ENCODE measurements at places on chromosomes 7 and 10.

DNA sequence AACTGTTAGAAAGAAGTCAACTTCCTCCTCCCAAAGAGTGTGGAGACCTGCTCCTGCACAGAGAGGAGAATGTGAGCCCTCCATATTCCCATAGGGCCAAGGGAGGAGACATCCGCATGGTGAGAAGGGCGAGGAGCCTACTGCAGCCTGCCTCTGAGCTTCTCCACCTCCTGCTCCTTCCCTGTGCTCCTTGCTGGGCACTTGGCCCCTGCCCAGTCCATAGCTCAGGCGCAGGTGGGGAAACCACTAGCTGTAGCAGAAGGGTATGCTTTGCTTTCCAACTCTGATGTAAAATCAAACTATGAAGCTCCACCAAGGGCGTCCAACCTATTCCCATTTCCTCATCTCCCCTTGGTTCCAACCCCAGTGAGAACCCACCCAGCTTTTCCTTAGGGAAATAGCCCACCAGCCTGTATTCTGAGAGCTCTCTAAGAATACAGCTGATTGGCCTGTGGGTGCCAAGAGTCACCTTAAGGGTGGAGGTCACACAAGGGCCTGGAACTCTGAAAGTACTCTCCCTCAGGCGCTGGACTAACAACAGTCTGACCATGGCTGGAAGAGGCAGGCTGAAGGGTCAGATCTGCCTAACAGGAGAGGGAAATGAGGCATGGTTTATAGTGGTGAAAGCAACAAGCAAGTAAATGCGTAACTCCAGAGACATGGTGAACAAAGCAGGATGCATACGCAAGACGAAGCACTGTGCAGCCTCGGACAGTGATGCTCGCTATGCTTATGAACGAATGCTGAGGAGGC, 13.9 kb downstream of the ZNF488 start:
- no peak for DNase-seq

GRCh38 chr10:86585037-86585929, 63.7 kb upstream of the WAPL start:
- DNase-seq: peak; percentile 38

GRCh38 chr10:46310143-46310514, 23.3 kb downstream of the ANTXRL start:
- DNase-seq: no peak

DNA sequence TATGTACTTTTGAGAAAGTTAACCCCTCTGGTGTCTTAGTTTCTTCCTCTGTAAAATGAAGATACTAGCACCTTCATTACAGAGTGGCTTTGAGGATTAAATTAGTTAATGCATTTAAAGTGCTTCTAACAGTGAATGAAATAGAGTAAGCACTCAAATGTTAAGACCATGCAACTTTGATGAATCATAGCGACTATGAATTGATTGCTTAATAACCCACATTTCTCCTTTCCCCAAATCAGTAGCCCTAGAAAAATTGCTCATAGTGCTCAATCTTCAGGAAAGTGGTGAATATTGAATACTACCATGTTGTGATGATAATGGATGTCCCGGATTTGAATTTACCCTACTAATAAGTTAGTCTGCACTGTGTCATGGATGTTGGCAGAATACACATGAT, 48.1 kb downstream of the CD36 start:
- no peak for DNase-seq

- no peak for DNase-seq
These were observed 1.4 kb downstream of the EPHB4 start for GRCh38 chr7:100825751-100826513.

DNA sequence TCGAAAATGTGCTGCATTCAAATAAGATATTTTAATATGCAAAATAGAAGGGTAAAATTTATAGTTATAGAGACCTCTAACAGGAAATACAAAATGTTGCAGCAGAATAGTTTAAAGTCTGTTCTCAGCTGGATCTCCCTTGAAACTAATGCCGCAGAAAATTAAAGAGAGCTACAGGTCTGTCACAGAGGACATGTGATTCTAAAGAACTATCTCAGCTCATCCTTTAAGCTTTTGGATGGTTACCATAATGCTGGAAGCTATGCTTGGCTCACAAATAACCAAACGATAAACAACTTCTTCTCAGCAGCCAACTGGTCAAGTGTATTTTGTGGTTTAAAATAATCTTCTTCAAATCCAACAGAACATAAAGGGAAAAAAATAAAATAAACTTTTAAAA, 353.0 kb downstream of the PARD3 start:
- no peak for DNase-seq

GRCh38 chr7:112668561-112668960, 121.6 kb downstream of the TMEM168 start:
- no peak for DNase-seq

DNA sequence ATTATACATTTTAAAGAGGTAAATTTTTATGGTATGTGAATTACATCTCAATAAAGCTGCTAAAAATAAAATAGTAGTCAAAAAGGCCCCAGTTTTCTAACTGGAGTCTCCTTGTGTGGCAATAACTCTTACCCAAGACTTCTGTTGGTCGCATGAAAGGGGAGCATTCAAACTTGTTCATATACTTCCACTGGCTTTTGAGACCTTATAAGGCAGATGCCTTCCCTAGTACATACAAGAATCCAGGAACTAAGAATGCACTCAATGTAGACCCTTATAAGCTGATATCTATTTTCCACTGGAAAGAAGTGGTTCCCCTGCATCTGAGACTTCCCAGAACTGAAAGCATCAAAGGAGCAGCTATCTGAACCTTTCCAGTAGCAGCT, 13.0 kb downstream of the BCAP29 start:
- DNase-seq: no peak

DNA sequence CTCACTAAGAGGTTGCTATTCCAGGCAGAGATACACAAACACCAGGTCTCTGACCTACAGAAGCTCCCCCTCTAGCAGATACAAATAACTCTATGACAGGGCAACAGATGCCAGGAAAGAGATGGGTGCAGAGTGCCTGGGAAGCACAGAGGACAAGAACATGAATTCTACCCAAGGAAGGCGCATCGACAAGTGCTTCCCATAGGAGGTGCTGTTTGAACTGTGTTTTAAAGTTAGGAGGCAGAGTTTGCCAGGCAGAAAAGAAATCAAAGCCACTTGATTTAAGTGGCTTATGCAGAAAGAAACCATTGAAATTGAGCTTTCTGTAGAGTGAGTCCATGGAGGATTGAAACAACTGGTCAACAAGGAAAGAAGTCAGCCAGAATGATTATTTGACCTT, 35.3 kb upstream of the EGR2 start:
- no peak for DNase-seq

DNA sequence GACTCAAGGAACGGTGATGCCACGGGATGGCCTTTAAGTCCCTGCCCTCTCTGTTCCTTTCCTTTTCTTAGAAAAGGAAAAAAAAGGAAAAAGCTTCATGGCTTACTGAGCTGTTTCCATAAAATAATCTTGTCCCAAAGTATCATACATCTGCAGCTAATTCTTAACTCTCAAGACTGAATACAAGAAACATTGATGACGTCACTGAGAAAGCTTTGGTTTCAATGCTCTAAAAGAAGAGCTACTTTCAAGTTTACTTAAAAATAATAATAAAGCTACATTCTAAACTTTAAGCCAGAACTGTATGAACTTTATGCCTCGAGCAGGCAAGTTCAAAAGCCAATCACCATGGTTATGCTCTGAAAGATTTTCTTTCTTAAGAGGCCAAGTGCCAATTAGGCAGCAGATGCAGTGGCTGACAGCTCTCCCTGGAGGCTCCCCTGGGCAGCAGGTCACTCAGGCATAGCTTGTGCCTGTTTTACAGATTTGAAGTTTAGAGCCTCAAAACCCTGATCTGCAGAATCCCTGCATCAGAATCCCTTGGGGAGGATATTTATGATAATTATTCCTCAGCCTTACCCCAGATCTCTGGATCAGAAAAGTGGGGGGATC, 165.0 kb downstream of the CHN2 start:
- DNase-seq: no peak

- DNase-seq: no peak
These were observed 40.9 kb downstream of the GBF1 start for GRCh38 chr10:102286216-102286615.

- DNase-seq: no peak
These were observed 70.5 kb upstream of the COL13A1 start for GRCh38 chr10:69731184-69731583.

DNA sequence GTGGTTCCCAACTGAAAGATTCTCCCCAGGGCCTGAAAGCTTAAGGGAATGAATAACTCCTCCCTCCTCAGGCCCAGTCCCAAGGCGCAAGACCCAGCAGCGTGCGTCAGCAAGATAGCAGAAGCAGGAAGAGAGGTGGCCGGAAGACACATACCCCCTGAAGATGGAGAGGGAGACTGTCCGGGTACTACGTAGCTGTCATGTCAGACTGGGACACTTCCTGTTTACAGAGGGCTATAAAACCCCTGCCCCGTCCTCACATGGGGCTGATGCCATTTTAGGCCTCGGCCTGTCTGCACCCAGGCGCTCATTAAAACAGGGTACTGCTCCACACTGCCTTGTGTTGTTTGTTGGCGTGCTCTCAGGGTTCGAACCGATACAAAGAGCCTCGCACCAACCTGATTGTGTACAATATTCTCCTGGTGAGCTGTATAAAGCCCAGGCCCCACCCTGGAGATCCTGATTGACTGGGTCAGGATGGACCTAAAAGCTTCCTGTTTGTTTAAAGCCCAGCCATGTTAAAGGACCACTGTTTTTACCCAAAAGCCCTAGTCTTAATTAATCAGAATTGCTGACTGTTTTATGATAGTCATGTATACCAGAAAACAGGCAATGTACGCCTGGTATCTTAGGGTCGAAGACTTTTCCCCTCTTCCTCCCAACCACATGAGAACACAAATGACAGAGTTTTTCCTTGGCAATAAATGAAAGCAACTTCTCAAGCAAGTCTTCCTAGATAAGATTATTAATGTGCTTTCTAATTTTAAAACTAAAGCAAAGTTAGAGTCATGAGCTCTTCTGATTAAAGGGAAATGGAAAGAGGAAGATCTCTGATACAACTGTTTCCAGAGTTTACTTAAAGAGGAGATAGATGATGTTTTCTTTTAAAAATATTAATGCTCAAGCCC, 251.5 kb downstream of the DOCK4 start:
- no peak for DNase-seq

DNA sequence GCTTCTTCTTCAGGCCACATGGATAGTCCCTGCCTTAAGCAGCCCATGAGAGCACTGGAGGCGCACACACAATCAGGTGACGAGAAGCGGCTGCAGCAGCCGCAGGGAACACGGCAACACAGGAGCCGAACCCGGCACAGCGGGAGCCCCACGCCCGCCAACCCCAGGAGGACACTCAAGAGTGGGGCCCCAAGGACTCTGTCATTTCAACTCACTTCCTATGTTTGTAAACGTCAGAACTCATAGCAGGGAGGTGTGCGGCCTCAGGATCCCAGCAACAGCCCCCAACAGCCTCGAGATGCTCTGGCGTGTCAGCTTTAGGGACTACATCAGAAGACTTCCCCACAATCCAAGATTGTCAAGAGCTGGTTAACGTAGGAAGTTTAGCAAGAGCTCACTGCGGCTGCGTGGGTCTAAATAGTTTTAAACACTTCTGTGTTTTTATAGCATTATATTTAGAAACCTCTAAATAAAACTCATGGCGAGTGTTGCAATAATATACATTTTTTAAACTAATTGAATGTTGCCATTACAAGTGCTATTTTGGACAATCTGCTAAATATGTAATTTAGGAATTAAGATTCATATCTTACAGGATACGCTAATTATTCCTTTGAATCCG, 123.4 kb downstream of the MAD1L1 start:
- DNase-seq: no peak

DNA sequence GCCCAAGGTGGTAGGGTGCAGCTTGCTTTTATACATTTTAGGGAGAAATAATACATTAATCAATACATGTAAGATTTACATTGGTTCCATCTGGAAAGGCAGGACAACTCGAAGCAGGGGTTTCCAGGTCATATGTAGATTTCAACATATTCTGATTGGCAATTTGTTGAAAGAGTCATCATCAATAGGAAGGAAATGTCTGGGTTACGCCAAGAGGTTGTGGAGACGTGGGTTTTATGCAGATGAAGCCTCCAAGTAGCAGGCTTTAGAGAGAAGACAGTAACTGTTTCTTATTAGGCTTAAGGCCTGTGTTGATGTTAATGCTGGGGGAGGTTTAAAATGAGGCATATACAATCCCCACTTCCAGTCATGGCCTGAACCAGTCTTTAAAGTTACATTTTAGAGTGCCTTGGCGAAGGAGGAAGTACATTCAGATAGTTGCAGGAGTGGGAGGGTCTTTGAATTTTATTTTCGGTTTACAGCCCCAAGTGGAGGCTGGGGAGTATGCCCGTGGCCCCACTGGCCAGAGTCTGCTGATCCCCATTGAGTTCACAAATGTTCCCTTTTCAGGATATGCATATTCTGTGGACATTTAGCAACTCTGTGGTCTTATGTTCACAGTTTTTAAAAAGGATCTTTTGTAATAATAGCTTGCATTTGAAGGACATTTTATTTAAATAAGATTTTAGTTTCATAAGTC, 166.0 kb upstream of the GDF10 start:
- DNase-seq: no peak

DNA sequence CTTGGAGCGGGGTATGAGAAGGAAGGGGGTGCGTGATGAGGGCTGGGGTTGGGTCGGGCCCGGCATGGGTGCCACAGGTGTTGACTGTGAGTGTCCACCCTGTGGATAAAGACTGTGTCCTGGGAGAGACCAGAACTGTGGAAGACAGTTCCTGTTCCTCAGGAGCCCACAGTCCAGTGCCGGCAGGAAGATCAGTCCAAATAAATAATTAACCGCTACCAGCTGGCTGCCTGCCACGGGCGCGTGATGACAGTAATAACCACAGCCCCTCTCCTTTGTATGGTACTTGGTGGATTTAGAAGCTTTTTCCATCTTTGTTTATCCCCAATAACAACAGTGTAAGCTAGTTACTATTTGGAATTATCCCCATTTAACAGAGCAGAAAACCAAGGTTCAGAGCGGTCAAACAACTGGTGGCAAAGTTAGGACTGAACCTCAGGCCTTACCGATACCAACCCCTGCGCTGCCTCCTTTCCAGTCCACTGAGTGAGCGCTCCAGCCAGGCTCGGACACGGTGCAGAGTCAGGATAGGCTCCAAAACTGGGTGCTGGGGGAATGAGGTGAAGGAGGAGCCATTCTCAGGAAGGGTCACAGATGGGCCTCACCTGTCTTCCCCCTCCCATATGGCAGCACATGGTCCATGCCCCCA, 5.1 kb downstream of the ZMIZ1 start:
- no peak for DNase-seq

Data from SW 1271 (cell line).